NCI-H2171 treated with DMSO at 0.1 percent for 48 hours (cell line): ENCODE measurements at places on chromosomes 5 and 9.

DNA sequence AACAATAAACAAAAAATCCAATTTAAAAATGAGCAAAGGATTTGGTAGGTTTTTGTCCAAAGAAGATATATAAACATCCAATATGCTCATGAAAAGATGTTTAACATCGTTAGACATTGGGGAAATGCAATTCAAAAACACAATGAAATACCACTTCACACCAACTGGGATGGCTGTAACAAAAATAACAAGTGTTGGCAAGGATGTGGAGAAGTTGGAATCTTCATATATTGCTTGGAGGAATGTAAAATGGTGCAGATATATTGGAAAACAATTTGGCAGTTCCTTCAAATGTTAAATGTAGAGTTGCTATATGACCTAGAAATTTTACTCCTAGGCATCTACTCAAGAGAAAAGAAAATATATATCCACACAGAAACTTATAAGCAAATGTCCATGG is 224.3 kb downstream of the AUH start:
- no peak for DNase-seq

DNA sequence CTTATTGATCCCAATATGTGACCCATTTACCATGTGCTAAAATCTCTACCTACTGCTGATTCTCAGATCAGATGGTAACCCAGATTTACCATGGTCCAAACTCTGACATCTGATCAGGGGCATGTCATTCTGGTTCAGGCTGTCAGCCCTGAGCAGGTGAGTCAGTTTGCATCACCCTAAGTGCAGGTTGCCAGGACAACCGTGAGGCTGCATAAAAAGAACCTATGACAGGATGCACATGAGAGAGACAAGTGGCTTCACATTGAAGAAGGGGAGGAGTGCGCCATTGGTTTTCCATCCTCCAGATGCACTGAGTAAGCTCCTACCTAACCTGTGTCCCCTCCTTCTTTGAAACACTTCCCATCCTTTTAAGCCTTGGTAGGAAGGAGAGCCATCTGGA is 801 bp upstream of the PRSS3 start:
- no peak for DNase-seq

DNA sequence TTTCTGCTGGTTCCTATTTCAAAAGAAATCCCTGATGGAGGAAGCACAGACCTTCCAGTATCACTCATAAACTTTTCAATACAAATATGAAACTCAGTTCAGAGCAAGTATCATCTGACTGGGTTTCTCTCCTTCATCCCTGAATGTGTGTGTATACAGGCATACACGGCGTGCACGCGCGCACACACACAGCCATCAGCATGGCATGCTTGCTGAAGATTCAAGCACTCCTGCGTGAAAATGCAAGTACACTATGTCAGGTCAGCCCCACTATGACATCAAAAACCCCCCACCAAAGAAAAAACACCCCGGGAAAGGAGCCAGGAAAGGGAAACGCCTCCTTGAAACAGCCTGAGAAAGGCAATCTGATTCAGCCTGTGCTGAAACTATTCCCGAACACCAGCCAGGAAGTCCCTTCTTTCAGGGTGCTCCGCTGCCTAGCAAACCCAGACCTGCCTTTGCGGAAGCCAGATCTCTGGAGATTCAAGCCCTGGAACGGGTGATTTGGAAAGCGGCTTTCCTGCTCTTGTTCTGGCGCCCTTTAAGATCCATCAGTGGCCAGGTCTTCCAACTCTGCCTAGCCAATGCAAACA is 831 bp downstream of the KLHL3 start:
- DNase-seq = peak; percentile 32

DNA sequence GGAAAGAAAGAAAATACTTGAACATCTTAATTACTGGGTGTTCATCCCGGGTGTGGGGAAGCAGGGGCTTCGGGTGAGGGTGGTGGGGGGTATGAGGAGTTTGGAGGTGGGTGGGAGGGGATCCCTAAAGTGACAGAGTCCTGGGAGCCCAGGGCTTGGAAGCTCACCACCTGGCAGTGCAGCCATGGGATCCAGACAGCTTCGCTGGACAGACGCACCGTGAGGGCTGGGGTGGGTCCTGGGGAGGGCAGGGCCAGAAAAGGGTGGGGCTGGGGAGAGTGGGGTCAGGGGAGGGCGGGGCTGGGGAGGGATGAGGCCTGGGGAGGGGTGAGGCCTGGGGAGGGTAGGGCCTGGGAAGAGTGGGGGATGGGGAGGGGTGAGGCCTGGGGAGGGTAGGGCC is 127.5 kb upstream of the LPCAT1 start:
- DNase-seq = no peak

DNA sequence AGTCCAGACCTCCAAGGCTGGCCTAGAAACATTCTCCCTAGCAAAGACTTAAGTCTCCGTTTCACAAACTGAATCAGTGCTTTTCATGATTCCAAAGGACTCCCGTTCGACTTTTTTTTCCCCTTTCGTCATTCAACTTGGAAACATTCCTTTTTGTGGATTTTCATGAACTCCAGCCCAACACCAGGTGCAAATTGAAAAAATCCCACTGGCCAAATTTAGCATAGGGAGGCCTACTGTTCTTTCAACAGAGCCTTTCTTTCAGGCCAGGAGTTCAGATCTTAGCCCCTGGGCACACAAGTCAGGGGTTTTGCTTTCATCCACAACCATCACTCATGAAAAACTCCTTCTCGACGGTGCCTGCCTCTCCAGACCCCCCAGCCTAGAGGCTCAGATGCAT is 285.3 kb downstream of the PIK3R1 start:
- DNase-seq = no peak

- no peak for DNase-seq
Observed at GRCh38 chr9:121699571-121700164, 48.2 kb downstream of the DAB2IP start.

- no peak for DNase-seq
Observed at GRCh38 chr5:32450952-32451351, 6.4 kb upstream of the ZFR start.

GRCh38 chr9:14391620-14392019 is 77.7 kb upstream of the NFIB start:
- DNase-seq = no peak

DNA sequence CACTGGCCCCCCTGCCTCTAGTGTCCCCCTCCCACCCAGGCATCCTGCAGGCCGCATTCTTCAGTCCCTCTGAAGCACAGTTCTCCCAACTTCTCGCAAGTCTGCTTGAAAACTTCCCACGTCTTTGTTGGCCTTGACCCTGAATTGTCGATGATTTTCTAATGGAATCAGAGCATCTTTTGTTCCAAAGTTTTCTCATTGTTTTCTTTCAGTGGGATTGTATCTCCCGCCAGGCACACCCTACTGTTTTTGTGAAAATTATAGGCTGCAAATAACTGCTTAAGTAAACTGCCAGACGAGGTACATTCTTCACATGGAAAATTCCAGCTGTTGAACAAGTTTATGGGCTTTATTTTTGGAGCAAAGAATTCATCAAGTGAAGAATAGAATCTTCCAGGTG is 122.6 kb upstream of the SLC25A48 start:
- DNase-seq = no peak

GRCh38 chr9:90890146-90890810 is 88.7 kb downstream of the SYK start:
- no peak for DNase-seq

DNA sequence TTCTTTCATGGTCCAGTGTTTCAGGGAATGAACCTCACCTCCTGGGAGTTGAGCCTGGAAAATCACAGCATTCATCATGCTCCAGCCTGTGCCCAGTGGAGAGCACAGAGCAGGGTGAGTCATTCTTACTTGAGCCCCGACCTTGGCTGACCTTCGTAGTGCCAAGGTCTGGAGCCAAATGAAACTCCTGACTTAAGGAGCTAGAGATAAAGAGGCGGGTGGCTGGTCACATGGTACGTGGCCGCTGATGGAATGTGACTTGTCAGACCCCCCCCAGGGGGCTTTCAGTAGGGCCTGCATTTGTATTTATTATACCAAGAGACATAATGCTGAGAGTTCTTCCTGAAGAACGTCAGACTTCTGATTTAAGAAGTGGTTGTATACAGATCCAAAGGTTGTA is 15.0 kb upstream of the PIP5K1B start:
- no peak for DNase-seq

DNA sequence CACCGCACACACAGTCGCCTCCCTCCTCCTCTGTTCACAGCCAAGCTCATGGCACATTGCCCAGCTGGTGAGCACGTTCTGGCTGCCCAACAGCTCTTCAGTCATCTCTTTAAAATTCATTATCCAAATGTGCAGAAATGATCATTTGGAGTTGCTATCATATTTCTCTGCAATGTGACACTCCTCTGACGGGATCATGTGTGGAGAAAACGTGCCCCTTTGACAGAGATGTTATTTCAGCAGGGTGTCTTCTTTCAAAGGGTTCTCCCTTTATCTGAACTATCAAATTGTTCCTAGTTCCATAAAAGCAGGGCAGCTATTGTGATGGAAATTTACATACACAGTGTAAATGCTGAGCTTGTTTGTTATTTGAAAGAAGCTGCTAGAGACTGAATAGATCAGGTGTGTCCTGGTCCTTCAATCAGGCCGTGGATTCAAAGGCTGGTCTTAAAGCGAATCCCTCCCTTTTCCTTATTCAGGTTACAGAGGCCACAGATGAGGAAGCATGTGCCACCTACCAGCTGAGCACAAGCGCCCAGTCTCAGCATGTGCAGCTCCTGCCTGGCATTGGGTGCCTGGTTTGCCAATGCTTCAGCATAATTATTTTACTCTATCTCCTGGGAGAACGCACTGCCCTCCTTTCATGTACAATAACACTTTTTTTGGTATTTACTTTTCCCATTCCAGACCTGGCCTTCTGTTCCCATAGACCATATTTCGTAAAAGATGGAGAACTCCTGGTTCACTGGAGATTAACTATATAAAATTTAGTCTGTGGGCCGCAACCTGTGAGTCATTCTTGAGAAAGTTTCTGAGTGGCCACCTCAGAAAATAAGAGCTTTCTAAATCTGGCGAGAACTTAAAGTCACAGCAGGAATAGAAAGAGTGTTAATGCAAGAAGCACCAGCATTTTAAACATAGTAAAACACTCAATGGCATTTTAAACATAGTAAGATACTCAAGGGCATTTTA is 433.7 kb downstream of the ENC1 start:
- DNase-seq = peak; percentile 95
